ENCODE measurements at places on chromosomes 7 and 10.

- DNase-seq, result no peak
These were observed 143.4 kb downstream of the PPP1R3A start for GRCh38 chr7:113775401-113775800.

DNA sequence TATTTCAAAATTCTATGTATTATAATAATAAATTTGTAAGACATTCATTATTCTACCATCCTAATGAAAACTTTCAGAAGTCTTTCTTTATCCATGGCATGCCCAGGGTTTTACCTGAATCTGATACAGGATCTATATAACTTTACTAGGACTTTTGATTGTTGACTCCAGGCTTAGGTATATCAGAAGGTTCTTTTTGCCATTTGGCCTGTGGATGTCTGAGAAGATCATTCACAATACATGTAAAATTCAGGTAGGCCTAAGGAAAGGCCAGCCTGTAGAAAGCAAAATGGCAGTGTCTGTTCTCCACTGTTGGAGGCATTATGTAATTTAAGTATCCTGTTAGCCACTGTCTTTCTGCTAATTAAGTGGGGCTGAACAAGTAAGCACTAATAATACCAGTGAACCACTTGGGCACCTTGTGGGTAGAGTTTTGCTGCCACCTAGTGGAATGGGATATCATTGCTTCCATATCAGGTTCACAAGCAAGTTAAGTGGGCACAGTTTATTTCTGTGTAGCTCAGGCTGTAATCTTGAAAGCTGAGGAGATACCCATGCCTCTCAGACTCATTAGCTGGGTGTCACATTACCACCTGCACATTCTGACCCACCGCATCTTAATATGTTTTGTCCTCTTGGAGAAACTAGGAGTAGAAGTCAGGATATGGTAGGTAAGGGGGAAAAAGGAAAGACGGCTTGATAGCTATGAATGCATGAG, 105.5 kb downstream of the SEPTIN7 start:
- peak; percentile 23 for DNase-seq

GRCh38 chr10:71860243-71861029, 9.4 kb upstream of the PSAP start:
- DNase-seq, result no peak

DNA sequence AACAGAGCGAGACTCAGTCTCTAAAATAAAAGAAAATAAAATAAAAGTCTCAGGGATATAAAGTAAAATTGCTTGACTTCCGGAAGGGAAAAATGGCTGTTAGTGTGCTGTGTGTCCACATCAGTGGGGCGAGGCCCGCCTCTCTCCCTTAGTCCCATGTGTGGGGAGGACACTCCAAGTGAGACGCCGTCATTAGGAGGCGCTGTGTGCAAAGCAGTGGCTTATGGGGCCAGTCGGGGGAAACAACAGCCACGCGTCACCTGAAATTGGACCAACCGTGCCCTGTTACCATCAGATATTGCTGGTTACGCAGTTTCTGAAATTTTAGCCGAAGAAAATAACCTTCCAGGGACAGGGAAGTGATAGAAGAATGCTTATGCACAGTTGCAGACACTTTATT, 15.8 kb downstream of the SFXN4 start:
- DNase-seq, result no peak

DNA sequence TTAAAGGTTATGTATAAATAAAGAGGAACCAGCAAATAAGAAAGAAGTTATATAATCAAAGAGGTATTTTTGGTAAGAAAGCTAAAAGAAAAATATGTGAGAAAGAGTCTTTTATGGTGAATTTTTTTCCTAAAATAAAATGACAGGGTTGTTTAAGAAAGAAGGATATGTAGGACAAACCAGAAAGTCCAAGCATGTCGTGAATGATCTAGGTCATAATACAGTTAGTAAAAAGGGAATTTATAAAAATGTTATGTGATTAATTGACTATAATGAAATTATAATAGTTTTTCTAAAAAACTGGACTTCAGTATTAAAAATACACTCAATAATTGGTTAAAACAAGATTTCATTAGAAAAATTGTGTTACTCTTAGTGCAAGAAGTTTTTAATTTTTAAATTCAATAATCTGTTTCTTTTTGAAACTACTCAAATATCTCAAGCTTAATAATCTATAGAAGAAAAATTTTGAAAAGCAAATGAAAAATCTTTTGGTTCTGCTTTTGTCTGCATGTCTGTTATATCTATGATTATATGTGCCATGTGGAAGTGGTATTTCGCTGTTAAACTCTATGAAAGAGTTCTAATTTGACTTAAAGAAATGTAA, 23.3 kb downstream of the AVL9 start:
- DNase-seq, result no peak
